ENCODE measurements at places on chromosomes 2 and 18.

DNA sequence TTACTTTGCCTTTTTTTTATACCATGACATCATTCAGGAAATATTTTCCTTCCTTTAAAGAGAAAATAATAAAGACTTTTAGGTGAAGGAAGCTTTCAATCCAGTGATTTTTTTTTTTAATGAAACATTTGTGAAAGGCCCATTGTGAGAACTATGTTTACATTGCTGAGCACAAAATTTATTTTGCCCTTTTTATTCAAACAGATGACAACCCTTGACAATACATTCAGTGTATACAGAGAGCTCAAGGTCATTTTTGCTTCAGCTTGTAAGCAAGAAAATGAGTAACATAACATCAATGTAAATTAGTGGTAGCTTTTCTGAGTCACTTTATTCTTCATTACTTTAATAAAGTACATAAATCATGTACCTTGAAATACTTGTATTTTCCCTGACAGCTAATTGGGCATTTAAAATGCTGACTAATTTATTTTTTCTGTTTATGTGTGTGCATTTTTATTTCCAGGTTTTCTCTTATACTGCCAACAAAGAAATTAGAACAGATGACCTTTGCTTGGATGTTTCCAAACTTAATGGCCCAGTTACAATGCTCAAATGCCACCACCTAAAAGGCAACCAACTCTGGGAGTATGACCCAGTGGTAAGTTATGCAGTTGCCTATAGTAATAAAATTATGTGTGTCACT, 121.6 kb downstream of the GALNT1 start:
- DNase-seq: no peak

DNA sequence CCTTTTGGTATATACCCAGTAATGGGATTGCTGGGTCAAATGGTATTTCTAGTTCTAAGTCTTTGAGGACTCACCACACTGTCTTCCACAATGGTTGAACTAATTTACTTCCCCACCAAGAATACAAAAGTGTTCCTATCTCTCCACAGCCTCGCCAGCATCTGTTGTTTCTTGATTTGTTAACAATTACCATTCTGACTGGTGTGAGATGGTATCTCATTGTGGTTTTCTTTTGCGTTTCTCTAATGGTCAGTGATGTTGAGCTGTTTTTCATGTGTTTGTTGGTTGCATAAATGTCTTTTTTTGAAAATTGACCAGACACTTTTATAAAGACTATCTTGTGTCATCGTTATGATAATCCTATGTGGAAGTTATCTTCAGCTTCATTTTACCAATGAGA, 16.0 kb upstream of the ATP8B1 start:
- no peak for DNase-seq

DNA sequence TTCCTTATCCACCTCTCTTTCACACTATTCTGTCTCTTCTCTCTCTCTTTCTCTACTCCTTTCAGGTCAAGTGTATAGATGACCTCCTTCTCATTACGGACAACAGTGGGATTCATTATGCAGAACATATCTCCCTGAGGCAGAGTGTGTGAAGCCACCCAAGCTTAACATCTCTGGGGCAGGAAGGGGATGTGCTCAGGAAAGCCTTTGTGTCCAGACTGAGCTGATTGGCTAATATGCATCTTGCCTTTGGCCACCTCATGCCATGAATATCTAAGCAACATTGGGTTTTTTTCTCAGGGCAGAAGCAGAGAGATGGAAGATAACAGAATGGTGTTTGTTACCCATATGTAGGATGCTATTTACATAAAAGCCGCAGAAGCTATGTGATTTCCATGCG, 211.4 kb upstream of the LRRTM1 start:
- no peak for DNase-seq

DNA sequence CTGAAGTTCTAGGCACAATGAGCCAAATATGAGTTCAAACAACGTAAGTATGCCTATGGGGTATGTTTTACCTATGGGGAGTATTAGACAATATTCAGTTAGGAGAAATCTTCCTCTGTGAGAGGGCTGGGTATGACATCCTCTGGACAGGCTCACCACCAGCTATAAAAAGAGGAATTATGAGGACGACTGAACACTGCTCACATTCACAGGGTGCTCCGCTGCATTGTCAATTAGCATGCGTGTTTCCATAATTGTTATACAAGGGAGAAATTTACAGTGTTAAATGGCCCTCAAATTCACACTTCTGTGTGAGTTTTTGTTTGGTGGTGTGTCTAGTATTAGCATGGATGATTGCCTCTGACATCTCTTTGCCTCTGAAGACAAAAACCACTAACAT, 700.4 kb downstream of the BCL11A start:
- DNase-seq: no peak

Measured in stimulated activated CD8-positive, alpha-beta memory T cell treated with anti-CD3 and anti-CD28 coated beads, Interleukin-15, amount 100 ng/mL, for 48 hours (primary cell).